ENCODE measurements at places on chromosomes 7 and 10.

DNA sequence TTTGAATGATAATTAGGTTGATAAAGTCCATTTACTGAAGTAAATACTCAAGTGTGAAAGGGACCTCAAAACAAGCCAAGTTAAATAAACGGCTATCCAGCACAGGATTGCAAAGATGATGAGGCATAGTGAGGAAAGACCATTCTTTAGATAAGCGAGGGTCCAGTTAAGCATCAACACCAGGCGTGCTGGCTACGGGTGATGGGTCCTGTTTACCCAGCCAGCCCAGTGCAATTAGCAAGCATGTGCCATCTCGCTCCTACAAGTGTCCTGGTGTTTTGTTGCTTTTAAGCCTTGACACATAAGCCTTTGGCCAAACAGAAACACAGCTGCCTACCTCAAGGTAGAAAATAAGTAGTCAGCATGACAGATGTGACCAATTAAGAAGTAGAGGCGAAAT is 7.1 kb downstream of the NEBL start:
- peak; percentile 87 for DNase-seq

DNA sequence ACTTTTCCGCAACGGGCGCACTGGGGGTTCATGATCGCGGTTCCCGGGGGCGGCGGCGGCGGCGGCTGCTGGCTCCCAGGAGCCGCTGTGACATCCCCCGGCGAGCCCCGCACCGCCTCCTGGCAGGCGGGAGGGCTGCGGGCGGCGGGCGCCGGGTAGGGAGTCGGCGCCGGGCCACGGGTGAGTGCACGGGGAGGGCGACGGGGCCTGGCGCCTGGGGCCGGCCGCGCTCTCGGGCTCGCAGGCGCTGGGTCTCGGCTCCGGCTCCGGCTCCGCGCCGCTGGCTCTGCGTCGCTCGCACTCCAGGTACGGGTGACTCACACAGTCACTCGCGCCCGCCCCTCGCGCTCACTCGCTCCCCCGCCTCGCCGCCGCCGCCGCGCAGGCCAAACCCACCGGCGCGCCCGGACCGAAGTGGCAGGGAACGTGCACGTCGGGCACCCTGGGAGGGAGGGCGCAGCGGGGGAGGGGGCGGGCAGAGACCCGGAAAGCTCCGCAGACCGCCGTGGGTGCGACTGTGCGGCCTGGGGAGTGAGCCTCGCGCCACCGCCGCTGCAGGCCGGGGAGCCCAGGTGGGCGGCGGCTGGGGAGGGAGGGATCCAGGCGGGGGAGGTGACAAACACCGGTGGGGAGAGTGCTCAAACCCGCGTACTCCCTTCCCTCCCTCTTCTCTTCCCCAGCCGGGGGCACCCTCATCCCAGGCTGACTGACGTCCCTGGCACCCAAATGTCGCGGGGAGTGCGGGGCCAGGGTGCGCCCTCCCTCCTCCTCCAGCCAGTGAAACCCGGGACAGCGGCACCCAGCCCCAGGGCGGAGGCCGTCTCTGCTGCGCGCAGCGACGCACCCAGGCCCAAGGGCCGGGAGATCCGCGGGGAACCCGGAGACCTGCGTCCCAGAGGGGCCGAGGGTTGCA is 276.9 kb upstream of the NEBL start:
- peak; percentile 34 for DNase-seq

GRCh38 chr7:27871866-27872265 is 131.9 kb downstream of the TAX1BP1 start:
- DNase-seq = no peak

- no peak for DNase-seq
Measured at GRCh38 chr10:49783645-49784044, 21.5 kb upstream of the OGDHL start.

DNA sequence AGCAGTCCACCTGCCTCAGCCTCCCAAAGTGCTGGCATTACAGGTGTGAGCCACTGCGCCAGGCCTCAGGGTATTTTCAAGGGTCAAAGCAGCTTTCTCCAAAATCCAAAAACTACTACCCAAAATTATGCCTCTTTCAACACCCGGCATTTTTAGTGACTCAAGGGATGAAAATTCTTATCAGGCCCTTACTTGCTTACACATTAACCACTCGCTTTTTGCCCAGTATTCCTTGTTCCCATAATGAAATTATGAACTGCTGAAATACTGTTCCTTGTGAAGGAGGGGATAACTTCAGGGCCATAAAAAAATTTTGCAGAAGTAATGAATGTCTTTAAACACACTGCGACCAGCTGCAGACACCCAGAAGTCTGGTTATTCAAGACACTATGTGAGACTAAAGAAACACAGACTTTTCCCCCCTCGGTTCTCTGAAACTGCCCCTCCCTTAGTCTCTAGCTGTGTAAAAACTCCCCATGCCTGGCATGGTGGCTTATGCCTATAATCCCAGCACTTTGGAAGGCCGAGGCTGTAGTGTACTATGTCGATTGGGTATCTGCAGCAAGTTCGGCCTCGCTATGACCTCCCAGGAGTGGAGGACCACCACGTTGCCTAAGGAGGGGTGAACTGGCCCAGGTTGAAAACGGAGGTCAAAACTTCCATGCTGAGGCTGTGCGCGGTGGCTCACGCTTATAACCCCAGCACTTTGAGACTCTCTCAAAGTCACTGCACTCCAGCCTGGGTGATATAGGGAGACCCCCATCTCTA is 12.0 kb downstream of the FXYD4 start:
- no peak for DNase-seq

- no peak for DNase-seq
Measured at GRCh38 chr10:124211921-124212320, 118.5 kb upstream of the CHST15 start.

GRCh38 chr7:46932676-46933424 is 649.1 kb downstream of the TNS3 start:
- no peak for DNase-seq

DNA sequence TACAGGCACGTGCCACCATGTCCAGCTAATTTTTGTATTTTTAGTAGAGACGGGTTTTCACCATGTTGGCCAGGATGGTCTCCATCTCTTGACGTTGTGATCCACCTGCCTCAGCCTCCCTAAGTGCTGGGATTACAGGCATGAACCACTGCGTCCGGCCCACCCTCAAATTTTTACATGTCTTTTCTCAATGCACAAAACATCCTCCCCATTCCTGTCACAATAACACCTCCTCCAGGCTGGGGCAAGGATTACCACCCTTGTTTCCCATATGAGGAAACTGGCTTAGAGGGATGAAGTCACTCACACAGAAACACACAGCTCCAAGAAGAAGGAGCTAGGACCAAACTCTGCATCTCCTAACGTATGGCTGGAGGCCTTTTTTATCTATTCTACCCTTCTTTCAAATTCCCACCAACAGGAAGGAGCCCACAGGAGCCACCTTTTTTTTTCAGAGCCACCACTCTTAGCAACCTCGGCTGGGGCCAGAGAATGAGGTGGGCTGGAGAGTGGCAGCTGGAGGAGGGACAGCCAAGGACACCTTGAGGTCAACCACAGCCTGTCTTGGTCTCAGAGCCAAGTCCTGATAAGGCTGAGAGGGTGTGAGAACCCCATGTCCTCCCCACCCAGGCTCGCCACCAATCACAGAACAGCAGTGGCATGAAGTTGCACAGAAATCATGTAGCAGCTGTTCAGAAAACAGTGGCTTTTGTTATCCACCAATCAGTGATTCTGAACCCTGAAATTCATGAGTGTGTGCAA is 113.1 kb upstream of the PDLIM1 start:
- no peak for DNase-seq

- DNase-seq = no peak
Measured at GRCh38 chr10:35378541-35379210, 42.4 kb downstream of the CCNY start.

- DNase-seq = no peak
Measured at GRCh38 chr7:150842018-150842417, 10.3 kb upstream of the AOC1 start.

DNA sequence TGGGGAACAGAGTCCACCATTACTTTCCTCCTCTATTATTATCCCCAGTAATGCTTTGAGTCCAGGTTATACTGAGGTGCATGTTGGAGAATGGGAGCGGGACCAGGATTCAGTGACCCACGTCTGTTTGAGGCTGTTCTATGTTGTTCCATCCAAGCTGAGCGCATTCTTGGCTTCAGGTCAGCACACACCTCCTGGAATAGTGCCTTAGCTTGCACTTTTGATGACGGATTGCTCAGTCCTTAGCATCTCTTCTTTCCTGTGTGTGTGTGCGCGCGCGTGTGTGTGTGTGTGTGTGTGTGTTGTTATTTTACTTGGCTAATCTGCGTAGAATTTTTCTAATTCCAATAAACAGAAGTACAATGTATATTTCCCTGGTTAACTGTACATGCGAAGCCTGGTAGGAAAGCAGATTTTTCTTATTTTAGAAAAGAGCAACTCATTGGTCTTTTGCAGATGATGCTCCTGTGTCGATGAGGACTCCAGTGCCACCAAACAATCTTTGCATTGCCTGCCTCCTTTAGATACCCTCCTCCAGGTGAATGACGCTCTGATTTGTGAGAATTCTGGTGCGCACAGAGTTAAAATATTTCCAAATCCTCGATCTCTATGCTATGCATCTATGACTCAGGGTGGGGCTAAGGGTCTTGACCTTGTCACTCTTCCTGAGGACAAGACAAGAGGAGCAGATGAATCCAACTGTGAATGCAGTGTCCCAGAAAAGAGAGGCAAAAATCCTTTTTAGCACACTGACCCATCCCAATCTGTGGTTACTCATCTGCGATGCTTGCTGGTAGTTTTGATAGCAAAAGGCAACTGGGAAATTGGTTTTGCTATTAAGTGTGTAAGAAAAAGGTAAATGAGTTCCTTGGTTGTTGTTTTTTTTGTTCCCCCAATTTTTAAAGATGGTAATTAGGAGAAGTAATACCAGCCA is 13.3 kb upstream of the CELF2 start:
- DNase-seq = no peak

- DNase-seq = no peak
Measured at GRCh38 chr10:70590655-70591416, 11.7 kb downstream of the PRF1 start.

DNA sequence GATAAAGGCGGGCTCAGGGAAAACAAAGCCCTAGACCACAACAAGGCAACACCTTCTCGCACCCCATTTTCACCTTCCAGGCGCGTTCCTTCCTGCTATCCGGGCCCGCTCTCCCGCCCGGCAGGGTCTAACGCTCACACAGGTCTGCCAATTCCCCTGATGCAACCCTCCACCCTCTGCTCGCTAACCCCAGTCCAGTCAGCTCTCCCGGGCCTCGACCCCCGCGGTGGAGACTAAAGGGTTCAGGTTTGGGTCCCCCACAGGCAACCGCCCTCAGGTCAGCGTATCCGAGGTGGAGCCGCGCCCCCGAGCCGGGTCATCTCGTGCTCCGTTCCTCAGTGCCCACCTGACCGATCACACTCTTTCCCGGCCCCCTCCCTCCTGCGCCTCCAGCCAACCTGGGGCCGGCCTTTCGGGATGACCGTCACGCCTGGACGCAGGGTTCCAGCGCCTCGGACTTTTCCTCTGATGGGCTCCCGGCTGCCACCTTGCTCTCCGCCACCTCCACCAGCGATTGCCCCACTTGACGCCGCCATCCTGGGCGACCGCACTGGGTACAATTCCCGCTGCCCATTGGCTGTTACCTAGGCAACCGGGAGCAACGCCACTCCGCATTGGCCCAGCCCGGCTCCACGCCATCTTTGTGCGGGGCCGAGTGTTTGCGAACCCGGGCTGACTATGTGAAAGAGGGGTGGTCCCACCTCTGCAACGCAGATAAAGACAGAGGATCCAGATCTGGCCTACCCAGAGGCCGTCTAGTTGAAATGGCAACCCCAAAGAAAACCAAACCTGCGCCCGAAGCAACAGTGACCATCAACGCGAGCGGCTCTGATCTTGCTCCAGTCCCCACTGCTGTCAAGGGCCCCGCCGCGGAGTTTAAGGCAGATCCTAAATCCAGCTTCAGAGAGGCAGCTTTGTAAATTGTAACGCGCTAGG is at the start of gene MORN4:
MORN4 (minus strand) TSS at position 552 of the 936 bp plus-strand sequence. CDS start 13,847 bp downstream, outside the sequence.
- DNase-seq = peak; percentile 80

GRCh38 chr7:22447762-22448161 is 52.2 kb downstream of the STEAP1B start:
- DNase-seq = peak; percentile 87
